ENCODE measurements at places on chromosomes 11 and 22. TPM values are rescaled to one million over a fixed set of nuclear protein-coding genes. Genes with fewer than 3 reads are reported as not detected.
A peak's percentile ranks its signal among the peaks of the same experiment; 100 is the strongest.

Gene TIMM8B
- 68.1 TPM for total RNA-seq

Gene CRYBB3
- total RNA-seq = not detected

Gene MOV10L1
- 0.62 TPM for total RNA-seq

Gene EIF3M
- total RNA-seq = 287 TPM

DNA sequence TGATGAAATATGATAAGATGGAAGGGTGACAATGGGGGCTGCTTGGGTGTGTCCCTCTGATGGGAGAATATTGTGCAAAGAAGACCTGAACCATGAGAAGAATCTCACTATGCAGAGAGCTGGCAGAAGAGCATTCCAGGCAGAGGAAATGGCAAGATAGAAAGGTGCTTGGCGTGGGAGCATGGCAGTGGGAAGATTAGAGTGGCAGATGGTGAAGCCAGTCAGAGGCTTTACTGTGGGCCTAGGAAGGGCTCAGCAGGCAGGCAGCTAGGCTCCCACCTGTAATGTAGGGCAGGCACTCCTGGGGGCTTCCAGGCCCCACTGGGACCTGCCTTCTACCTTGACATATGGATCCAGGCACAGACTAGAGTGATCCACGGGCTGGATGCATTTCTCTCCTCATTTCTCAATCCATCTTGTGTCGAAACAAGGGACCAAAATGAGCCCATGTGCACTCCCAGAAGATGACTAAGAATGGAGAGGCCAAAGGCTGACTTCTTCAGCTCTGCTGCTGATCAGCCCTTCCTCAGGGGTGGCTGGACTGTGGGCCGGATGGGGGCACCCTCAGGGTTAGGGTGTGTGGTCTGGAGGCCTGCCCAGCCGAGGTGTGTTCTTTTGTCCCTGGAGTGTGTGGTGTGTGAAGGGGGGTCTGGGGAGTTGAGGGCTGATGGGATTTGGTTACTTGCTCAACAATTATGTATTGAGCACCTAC is 88.3 kb downstream of the TSPAN18 start:
- peak; percentile 71 for DNase-seq

DNA sequence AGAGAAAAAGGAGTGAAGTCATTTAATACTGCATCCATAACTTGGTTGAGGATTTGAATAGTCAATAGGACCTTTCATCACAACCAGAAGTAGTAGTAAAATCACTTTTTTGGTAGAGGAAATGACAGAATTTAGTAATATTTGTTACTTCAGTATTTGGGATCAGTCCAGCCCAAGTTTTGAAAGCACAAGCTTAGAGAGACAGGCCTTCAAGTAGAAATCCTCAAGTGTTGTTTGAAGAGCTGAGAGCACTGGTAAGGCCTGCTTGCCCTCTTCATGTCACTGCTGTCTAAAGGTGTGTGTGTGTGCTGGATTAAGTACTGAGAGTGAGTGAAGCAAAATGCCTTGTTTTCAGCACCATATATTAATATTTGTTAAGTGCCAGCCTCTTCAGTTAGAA is 137.3 kb downstream of the WNT11 start:
- DNase-seq = no peak

All from astrocyte (in vitro differentiated cells and primary cell).